Effector CD4-positive, alpha-beta T cell (primary cell): ENCODE measurements at places on chromosomes 16 and 17.
A peak's percentile ranks its signal among the peaks of the same experiment; 100 is the strongest.

GRCh38 chr17:81298325-81298990 lies 3.4 kb upstream of the SLC38A10 start:
- DNase-seq, result no peak

DNA sequence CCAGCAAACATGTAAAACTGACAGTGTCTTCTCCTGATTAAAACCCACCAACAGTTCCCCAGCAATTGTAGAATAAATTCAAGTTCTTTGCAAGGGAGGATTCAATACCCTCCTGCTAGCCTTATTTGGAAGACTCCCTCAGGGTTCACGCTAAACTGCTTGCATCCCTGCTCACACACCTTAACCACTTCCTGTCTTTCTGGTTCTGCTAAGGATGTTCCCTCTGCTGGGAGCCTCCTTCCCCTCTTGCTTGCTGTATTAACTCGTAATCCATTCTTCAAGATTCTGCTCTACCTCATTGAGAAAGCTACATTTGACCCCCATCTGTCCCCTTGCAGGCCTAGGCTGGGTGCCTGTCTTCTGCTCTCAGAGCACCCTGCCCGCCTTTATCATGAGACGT lies 2.3 kb upstream of the SHISA6 start:
- DNase-seq, result no peak

GRCh38 chr17:28247671-28248555 lies 71.1 kb upstream of the TMEM97 start:
- DNase-seq, result no peak

DNA sequence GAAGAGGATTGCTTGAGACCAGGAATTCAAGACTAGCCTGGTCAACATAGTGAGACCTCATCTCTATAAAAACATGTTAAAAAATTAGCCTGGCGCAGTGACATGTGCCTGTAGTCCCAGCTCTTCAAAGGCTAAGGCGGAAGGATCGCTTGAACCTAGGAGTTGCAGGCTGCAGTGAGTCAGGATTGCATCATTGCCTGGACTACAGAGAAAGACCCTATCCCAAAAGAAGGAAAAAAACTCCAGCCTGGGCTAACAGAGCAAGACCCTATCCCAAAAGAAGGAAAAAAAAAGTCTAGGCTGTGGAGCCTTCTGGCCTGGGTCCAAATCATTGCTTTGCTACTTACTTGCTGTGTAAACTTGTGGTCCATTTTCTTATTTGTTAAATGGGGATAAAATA lies 4.9 kb downstream of the CCP110 start:
- DNase-seq, result no peak

DNA sequence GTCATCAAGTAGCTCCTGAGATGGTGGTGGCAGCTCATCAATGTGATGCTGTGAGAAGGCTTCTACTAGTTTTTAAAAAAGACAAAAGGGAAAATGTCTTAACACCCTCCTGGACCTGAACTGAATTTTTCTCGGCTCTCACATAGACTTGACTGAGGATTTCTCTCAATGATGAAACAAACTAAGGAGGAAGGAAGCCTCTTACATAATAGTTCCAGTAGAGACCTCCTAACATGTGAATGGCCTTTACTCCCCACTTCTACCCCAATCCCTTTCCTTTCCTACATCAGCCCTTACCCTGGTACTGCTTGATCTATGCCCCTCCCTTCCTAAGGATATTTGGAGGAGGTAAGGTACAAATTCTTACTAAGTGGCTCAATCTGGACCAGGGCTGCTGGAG lies 54.8 kb upstream of the MTMR4 start:
- no peak for DNase-seq

- no peak for DNase-seq
Observed at GRCh38 chr16:25679511-25679910, 12.2 kb upstream of the HS3ST4 start.

DNA sequence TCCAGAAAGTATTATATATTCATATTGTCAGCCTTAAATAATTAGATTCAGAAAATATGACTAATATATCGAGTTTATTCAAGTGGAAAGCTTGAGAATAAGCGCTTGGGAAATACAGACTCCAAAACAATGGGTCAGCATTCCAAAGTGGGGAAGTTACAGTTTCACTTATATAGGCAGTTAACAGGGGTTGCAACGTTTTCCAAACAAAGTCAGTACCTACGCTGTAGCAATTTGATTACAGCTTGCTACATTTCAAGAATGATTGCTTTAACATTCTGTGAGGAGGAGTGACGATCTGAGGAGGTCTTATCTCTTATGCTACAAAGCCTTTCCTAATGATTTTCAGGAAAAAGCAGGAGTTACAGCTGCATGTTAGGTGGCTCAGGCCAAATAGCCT lies 34.2 kb upstream of the HS3ST3A1 start:
- no peak for DNase-seq

- no peak for DNase-seq
Observed at GRCh38 chr17:10270258-10270657, 71.9 kb upstream of the GAS7 start.

GRCh38 chr16:77277571-77277970 lies 78.4 kb downstream of the SYCE1L start:
- DNase-seq, result no peak

DNA sequence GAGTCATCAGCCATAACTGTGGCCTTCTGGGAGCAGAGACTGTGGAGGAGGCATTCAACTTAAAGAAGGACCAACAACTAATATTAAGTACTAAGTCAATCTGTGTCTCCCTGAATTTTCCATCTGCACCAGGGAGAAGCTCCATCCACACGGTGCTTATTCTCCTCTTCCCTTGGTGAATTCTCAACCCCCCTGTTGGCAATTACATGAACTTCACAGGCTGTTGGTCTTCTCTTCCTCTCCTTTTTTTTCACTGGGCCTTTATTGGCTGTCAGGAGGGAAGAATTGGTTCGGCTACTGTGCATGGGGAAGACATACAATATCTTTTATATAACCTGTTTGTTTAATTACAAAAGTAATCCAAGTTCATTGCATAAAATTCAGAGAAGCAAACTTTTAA lies 152.8 kb upstream of the IRX6 start:
- no peak for DNase-seq

GRCh38 chr17:16507918-16508533 lies 16.0 kb upstream of the LRRC75A start:
- DNase-seq, result no peak

DNA sequence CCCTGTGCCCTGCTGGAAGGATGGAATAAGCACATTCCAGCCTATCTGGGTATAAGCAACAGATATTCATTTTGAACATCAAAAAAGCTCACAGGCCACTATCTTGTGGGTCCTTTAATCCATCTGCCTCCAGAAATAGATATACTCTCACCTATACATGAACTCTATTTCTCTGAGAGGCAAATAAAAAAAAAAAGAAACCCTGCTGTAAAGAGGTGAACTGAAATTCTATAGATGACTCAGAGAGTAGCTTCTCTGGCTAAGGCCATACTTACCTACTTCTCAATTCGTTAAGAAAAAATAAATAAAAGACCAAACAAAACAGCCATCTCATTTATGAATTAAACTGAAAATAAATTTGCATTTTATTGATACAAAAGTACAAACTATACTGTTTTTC lies 86.3 kb downstream of the DYNLRB2 start:
- DNase-seq, result no peak

DNA sequence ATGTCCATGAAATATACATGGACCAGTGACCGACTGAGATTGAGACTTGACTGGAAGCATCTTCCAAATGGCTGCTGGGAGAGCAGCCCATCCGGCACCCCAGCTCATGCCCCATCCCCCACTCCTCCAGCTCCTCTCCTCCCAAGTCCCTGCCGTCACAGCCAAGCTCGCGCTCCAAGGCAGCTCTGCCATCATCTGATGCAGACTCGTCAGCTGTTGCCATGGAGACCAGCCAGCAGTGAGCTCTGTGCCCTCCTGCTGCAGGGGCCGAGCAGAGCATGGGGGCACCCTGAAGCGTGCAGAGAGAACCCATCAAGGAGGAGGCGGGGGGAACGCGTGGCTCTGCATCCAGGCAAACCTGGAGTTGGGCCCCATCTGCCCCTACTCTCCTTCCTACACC lies 74.5 kb upstream of the TNRC6C start:
- DNase-seq, result no peak

- no peak for DNase-seq
Observed at GRCh38 chr17:47730681-47731080, 2.4 kb upstream of the TBX21 start.

DNA sequence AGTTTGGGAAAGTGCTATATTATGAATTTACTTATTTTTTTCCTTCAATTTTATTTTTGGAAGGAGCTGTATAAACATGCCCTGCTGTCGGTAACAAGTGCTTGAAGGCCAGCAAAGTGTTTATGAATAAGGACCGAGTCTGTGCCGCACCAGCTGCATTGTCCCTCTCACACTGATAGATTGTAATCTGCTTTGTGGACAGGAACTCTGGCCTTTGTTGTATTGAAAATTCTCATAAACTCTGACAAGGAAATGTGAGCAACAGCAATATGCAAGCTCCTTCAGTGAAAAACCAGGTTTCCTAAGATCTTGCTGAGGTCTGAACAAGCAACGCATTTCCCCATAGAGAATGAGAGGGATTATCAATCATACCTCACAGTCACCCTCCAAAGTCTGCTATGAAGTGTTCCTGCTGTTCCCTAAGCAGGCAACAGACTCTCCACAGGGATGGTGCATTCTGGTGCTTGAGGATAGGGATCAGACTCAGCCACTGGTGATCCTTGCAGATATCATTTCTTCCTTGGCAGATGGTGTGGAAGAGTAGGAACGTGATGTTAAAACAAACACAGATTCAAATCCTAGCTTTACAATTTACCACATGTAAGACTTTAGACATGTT lies 109.6 kb downstream of the KCNJ2 start:
- DNase-seq, result no peak

GRCh38 chr17:80751946-80752581 lies 207.4 kb downstream of the RPTOR start:
- no peak for DNase-seq

- DNase-seq, result no peak
Observed at GRCh38 chr16:84124257-84125073, 7.7 kb upstream of the MBTPS1 start.

DNA sequence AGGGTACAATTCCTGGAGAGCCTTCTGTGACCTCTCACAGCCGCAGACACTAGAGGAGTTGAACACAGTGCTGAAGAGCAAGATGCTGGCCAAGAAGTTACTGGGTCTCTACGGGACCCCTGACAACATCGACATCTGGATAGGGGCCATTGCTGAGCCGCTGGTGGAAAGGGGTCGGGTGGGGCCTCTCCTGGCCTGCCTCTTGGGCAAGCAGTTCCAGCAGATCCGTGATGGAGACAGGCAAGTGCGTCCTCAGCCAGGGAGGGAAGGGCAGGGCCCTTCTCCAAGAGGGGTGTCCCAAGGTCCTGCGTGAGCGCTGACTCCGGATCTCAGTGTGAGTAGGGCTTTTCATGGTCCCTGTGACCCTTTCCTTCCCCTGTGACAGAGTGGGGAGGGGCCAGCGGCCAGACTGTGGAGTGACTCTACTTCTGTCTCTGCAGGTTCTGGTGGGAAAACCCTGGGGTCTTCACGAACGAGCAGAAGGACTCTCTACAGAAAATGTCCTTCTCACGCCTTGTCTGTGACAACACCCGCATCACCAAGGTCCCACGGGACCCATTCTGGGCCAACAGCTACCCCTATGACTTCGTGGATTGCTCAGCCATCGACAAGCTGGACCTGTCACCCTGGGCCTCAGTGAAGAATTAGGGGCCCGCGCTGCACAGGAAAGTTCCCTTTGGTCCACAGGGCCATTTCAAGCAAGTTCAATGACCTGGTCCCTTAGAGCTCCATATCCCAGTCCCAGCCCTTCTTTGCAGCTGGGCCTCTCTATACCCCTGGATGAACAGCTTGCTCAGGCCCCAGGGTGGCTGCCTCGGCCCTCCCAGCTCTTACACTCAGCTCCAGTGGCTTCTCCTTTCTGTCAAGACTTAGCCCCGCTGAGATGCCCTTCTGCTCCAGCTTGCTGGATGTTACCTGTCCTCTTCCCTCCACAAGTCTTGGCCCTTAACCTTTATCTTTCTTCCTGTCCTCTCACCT lies 13.1 kb downstream of the MPO start:
- no peak for DNase-seq

GRCh38 chr16:79272141-79272577 lies 328.4 kb downstream of the MAF start:
- peak; percentile 32 for DNase-seq

- DNase-seq, result no peak
Observed at GRCh38 chr16:28597692-28598261, 927 bp upstream of the SULT1A2 start.

GRCh38 chr17:63335831-63336230 lies 110.3 kb downstream of the CYB561 start:
- no peak for DNase-seq

DNA sequence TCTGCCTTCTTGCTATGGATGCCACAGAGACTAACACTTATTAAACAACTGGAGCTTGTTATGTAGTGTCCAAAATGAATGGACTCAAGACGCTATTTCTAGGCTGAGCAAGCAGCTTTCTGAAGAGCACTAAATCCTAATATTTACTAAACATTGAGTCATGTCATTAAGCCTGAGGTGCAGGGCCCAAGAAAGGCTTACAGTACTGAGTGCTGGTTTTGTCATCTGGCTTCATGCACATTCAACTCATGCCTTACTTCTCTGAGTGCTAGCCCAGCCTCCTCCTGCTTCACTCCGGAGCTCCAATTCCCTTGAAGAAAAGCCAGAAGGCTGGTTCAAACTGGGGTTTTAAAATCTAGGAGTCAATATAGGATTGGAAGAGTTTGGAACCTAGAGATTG lies 363.3 kb upstream of the CDH5 start:
- DNase-seq, result no peak

DNA sequence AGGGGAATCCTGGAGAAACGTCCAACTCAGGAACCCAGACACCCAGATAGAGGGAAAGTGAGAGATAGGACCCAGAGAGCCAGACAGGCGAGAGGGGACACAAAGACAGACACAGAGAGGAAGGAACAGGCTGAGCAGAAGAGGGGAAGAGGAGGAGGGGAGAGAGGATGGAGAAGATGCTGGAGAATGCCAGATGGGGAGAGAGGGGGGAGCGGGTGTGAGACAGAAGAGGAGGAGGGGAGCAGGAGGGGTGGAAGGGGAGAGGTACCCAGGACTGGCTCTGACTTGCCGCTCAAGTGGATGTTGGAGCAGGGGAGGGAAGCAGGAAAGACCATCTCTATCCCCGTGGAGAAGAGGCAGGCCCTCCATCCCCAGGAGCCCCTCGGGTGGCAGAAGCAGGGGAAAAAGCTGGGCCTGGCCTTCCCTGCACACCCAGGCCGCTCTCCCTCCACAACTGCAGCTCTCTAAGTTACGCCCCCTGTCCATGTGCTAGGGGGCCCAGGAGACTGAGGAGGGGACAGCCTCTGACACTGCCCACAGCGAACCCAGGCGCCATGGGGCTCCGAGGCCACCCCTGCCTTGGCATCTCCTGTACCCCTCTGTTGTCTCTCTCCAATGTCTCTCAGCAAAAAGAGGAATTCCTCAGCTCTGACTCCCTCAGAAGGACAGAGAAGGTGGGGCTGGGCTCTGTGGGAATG lies 4.8 kb downstream of the PPP1R9B start:
- no peak for DNase-seq

GRCh38 chr17:28133562-28133970 lies 91.1 kb downstream of the NLK start:
- no peak for DNase-seq
